Right kidney (tissue), 9 donors: ENCODE measurements at places on chromosomes 7 and 10.

GRCh38 chr7:43692582-43693373 lies 36.5 kb downstream of the COA1 start:
- DNase-seq, result no peak

DNA sequence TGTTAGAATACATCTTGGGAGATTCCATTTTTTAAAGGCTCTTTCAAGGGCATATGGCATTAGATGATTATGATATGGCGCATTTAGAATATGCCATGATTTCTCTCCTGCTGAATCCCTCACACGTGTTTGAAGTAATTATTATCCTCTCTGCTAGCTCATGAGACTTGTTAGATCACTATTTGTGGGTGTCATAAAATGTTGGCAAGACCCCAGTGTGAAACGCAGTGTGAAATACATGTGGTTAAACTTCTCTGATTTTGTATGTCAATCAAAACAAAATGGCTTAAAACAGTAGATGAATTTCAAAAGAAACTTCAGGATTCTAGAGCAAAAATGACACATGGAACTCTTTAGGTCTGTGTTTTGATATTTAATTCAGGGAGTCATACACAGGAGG lies 560.8 kb downstream of the AUTS2 start:
- no peak for DNase-seq

- no peak for DNase-seq
These were observed 153.0 kb downstream of the GNAI1 start for GRCh38 chr7:80287400-80288174.

GRCh38 chr7:91396-92175 lies 100.8 kb upstream of the FAM20C start:
- DNase-seq, result no peak

- no peak for DNase-seq
These were observed 679.4 kb upstream of the C7orf33 start for GRCh38 chr7:147911201-147911601.

DNA sequence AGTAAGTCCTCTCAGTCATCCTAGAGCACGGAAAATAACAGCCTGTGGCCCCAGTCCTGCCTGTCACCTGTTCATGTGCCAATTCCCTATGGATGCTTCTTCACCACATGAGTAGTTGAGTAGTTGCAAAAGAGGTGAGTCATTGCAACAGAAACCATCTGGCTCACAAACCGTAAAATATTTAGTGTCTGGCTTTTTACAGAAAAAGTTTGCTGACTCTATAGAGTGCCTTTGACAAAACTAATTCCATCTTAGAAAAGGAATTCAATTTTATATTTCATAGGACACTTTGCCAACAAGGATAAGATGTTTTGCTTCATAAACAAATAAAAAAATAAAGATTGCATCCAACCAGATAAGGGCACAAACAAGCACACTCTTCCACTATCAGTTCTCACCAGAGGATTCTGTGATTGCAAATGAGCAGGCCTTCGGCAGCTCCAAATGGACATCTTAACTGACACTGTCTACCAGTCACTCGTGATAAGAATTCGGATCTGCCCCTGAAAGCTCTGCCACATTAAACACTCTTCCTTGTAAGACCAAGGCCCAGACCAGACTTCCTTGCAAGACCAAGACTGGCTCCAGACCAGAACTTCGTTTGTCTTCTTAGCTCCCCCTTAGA lies 242.7 kb upstream of the SEMA3C start:
- no peak for DNase-seq

- DNase-seq, result peak; percentile 86
These were observed 200.4 kb upstream of the NFE2L3 start for GRCh38 chr7:25951414-25952260.

- no peak for DNase-seq
These were observed 553.5 kb upstream of the C7orf33 start for GRCh38 chr7:148037044-148037443.

GRCh38 chr10:78765726-78766335 lies 302.9 kb upstream of the ZMIZ1 start:
- DNase-seq, result no peak

DNA sequence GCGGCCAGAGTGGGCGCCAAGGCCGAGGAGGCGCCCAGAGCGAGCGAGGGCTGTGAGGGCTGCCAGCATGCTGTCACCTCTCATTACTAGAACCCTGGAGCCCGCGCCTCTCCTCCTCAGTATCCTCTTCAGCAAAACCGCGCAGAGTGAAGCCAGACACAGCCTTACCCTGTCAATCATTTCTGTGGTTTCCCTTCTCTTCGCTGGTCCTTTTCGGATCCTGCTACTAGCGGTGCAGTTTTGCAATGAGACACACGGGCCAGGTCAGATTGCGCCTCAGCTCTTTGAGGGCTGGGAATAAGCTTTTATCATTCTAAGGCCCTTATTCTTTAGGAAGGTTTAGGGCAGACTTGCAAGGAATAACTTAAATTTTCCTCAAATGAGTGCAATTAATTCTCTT lies 55.5 kb upstream of the FAM171A1 start:
- DNase-seq, result no peak

DNA sequence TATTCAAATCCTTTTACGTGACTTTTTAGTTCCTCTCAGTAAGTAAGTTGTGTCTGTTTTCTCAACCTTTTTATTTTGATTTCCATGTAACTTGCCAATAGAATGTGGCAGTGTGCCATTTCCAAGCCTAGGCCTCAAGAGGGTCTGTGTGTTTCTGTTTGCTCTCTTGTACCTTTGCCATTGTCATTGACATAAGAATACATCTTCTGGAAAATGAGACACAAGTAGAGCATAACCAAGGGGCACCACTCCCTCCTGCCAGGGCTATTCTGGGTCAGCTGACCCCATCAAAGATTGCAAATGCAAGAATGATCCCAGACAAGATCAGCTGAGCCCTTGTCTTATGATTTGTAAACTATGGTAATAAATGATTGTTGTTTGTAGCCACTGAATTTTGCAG lies 524.0 kb downstream of the IPMK start:
- no peak for DNase-seq

GRCh38 chr7:156380261-156380660 lies 260.3 kb upstream of the RNF32 start:
- DNase-seq, result no peak

DNA sequence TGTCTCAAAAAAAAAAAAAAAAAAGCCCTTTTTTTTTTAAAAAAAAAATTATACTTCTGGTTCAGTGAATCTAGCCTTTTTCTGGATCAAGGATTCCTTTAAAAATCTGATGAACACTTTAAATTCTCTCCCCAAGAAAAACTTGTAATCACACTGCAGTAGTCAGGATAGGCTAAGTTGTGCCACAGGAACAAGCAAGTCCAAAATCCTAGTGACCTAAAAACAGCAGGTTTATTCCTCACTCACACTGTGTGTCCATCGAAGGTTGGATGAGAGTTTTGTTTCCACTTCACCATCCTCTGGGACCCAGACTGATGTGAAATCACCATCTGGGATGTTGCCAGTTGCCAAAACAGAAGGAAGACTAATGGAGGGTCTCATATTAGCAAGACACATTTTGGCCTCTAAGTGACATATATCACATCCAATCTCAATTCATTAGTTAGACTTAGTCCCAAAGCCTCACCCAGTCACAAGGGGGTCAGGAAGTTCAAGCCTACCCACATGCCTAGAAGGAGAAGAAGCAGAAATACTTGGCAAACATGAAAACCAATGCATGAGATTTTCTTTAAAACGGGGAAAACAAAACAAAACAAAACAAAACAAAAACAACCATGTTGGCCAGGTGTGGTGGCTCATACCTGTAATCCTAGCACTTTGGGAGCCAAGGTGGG lies 32.7 kb downstream of the CYP17A1 start:
- no peak for DNase-seq

- DNase-seq, result no peak
These were observed 101.5 kb downstream of the ARHGAP22 start for GRCh38 chr10:48503293-48503911.

DNA sequence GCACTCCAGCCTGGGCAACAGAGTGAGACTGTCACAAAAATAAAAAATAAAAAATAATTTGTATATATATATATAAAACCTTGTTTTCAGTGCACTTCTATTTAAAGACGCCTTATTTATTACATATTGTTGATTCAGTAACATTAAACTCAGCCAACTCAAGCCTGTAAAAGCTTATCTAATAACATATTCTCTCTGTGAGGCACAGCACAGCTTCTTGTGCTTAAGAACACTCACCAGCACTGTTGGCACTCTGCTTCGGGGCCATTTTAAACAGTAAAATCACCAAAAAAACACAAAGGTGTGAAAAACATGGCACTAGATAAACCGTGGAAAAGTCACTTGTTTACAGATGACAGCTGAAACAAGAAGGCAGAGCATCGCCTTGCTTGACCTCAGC lies 89.0 kb upstream of the C10orf90 start:
- no peak for DNase-seq

GRCh38 chr7:155680864-155681263 lies 36.4 kb downstream of the RBM33 start:
- DNase-seq, result no peak

DNA sequence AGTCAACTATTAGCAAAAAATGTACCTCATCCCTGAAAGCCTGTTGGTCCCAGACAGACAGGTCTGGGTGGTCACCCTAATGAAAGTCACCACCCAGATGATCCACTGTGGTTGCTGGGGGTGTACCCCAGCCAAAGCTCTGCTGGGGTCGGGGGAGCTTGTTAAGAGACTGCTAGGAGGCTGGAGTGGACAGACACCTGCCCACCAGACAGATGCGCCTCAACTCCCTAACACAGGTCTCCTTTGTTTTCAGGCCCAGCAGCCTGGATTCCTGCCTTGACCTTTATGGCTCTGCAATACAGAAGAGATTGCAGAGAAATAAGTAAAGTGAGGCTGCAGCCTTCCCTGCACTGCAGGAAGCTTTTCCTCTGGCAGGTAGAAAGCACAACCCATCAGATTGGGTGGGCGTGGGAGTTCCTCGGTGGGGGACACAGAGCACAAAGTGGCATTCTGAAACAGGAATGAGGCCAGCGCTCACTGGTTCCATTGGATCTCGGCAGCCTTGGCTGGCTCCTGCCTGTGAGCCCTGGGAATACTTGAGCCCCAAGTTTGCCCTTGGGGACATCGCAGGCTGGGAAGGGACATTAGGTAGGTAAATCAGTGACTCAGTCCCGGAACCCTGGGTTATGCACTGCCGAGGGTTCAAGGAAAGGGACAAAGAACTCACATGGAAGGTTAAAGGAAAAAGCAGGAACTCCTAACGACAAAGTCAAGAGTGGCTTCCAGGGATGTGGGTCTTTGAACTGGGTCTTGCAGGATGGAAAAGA lies 18.0 kb upstream of the ZNF488 start:
- peak; percentile 11 for DNase-seq

GRCh38 chr7:142872106-142872675 lies 13.4 kb downstream of the TRPV6 start:
- no peak for DNase-seq

- DNase-seq, result no peak
These were observed 66.7 kb upstream of the FAM20C start for GRCh38 chr7:125661-126060.

- no peak for DNase-seq
These were observed 16.9 kb upstream of the RHOBTB1 start for GRCh38 chr10:60960913-60961312.

DNA sequence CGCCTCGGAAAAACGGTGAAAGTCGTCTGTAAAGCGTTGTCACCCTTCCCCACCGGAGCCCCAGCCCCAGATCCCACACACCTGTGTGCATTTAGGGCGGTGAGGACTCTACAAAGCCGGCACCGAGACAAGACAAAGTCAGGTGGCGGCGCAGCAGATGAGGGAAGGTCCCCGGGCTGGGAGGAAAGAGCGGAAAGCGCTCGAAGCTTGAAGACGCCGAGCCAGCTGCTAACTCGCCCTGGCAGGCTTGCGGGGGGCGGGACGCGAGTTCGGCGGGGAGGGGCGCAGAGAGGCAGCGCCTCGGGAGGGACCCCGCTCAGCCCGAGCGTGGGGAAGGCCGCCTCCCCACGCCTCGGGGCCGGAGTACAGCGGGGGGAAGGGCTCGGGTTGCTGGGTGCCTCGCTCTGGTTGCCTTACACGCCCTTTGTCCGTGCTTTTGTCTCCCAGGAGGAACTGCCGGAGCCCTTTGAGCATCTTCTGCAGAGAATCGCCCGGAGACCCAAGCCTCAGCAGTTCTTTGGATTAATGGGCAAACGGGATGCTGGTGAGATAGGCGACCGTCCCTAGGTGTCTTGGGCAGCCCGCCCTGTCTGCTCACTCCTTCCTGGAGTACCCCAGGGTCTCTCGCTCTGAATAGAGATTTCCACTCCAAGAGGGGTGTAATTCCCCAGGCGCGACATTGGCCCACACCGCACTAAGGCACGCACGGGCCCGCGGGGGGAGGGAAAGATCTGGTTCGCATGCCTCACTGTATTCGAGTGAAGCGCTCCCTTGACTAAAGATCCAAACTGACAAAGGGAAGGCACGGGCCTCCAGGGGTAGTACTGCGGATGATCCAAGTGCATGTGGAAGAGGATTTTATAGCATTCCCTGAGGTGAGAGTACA lies 1.6 kb downstream of the TAC1 start:
- DNase-seq, result peak; percentile 50

- no peak for DNase-seq
These were observed 226.4 kb downstream of the FGFR2 start for GRCh38 chr10:121371836-121372235.

DNA sequence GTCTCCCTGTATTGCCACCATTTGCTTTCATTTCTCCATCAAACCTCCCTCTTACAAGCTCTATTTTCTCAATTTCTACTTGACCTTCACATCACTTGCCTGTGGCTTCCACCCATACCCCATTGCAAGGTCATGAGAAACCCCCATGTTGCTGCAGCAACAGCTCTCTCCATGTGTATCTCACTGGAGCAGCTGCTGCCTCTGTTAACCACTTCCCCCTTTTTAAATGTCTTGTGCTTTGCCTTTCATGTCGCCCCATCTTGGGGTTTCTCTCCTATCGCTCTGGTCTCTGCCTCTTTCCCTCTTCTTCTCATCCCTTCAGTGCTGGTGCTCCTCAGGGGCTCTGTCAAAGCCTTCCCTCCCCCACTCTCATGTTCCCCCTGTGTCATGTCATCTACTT lies 148.8 kb downstream of the CHN2 start:
- DNase-seq, result no peak

DNA sequence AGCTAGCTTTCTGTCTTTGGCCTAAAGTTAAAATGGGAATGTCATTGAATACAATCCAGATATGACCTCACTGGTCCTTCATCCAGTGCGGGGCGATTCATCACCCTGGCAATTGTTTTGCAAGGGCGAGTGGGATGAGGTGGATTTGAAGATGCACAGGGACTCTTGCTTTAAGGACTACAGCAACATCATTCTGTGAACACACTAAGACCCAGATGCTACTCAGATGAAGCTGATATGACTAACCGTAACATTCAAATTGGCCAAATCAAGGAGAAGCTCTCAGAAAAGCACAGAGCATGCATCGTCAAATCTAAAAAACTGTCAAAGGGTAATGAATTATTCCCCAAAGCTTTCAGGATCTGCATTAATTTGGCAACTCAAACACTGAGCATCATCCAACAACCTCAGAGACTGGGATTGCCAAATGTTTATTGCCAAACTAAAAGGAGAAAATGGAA lies 12.8 kb downstream of the CPA1 start:
- DNase-seq, result no peak

GRCh38 chr10:100433253-100434240 lies 29.3 kb upstream of the WNT8B start:
- peak; percentile 70 for DNase-seq
